ENCODE measurements at places on chromosomes 1 and 21.

DNA sequence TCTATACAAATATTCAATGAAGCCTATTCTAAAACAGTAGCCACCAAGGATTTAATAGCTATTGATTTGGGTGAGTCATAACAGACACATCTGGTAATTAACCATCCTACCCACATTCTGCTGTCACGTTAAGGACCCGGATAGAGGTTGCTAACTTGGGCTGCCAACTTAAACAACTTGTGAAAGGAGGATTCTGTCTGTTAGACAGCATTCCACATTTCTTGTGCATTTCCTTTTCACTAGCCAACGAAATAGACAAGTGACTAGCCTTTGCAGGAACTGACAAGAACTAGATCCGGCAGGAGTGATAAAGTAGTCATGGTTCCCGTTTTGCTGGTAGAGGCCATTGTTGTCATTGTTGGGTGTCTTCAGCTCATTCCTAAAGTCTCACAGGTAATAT, 9.5 kb downstream of the DSCAM start:
- DNase-seq, result no peak

- no peak for DNase-seq
These were observed 442.3 kb downstream of the LRRIQ3 start for GRCh38 chr1:73755649-73756048.

DNA sequence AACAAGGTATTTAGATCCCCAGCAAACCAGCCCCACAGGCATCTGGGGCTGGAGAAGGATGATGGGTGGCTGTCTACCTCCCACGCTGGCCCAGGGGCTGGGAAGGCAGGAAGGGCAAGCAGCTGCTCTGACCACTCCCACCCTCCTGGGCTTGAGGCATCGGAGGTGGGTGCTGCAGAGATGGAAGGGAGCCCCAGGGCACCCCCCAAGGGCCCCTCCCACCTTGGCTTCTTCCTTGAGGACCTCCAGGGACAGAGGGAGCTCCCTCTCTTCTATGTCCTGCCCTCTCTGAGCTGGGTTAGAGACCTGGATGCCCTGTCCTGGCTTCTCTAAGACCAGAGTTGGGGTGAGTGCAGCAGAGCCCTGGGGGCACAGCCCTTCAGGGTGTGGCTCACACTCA, 3.1 kb downstream of the CD52 start:
- no peak for DNase-seq

GRCh38 chr1:87202922-87203655, 125.6 kb upstream of the LMO4 start:
- DNase-seq, result no peak

DNA sequence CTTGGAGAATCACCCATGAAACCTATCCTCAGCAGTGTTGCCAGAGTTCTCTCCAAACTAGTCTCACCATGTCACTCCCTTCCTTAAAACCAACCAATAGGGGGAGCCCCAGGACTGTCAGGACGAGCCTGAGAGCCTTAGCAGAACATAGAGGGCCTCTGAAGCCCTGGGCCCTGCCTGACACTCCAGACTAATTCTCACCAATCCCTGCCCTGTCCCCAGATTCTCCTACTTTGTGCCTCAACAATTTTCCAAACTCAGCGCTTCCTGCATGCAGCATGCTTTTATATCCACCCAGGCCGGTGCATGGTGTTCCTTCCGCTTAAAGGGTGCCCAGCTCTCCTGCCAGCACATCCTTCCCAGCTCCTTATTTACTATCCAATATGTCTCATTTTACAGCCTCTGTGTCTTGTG, 42.7 kb downstream of the HSD3B1 start:
- DNase-seq, result peak; percentile 63

DNA sequence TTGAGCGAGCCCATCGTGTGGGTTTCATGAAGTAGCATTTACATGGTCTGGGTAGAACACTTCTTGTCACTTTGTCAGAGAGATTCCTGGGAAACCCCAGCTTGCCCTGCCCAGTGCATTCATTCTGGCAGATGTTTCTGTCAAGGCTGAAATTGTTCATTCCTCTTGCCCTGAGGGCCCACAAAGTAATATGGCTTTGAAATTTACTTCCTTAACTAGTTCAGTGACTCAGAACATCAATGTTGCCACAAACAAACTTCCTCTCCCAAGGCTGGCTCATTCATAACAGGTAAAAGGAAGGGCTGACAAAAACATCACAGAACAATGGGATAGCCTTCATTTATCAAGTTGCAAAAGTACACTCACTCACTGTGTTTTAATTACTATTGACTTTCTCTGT, 5.0 kb upstream of the KIAA0040 start:
- DNase-seq, result no peak

DNA sequence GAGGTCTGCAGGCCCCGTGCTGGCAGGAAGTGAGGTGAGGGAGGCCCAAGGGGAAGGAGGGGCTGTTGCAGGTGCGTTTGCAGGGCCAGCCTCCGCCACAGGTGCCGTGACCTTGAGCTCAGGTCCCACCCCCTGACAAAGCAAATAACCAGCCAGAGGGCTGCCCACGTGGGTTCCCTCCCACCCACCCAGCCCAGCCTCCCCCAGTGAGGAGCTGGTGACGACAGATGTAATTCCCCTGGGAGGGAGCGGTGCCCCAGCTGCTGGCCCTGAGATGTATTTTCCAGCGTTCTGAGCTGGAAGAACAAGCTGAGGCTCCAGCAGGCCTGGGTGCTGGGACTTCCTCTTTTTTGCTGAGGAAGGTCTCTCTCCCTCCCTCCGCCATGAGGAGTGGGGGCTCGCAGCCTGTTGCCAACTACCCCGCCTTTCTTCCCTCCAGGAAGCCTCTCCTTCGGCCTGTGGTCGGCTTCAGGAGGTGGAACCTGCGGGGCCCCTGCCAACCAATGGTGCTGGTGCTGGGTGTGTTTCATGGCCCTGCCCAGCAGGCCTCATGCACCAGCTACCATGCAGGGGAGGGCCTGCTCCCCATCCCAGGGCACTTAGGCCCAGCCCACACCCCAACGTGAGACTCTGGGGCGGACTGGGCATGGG, 153.2 kb downstream of the PRDM16 start:
- no peak for DNase-seq

All from right renal cortex interstitium (tissue), 3 donors.